ENCODE measurements at places on chromosomes 2 and 18.

- no peak for DNase-seq
These were observed 696.1 kb downstream of the NRXN1 start for GRCh38 chr2:50335852-50336251.

GRCh38 chr2:152588998-152589397, 128.3 kb downstream of the PRPF40A start:
- no peak for DNase-seq

GRCh38 chr2:43164686-43165085, 61.7 kb downstream of the ZFP36L2 start:
- DNase-seq, result no peak

DNA sequence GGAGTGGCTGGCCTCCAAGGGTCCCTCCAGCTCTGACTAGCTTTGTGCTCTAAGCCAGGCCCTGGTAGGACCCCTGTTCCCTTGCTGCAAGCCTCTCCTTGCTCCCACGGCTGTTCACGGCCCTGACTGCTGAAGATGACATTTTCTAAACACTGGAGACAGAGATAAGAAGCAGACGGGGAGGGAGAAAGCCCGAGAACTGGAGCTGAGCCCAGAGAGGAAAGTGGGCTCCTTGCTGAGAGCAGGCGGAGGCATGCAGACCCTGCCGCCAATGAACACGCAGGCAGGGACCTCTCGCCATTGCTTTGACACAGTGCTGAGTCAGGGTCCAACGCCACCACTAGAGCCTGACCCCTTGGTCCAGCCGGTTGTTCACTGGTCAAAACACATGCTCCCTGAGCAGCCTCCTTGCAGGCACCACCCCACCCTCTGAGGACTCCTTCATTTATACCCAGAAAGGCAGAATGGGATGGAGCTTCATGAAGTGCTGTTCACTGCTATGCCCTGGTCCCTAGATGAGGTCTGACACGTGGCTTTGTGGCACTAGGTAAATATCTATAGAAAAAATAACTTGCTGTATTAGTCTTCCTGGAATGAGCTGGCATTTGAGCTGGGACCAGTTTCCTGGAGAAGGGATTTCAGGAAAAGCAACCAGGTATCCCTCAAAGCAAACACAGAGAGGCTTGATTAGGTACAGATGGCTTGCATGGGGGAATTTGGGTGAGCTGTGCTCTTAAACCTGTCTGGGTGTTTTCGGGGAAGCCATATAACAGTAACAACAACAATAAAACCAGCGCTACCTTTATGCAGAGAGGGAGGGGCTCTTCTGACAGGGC, 65.7 kb downstream of the MCFD2 start:
- DNase-seq, result no peak

DNA sequence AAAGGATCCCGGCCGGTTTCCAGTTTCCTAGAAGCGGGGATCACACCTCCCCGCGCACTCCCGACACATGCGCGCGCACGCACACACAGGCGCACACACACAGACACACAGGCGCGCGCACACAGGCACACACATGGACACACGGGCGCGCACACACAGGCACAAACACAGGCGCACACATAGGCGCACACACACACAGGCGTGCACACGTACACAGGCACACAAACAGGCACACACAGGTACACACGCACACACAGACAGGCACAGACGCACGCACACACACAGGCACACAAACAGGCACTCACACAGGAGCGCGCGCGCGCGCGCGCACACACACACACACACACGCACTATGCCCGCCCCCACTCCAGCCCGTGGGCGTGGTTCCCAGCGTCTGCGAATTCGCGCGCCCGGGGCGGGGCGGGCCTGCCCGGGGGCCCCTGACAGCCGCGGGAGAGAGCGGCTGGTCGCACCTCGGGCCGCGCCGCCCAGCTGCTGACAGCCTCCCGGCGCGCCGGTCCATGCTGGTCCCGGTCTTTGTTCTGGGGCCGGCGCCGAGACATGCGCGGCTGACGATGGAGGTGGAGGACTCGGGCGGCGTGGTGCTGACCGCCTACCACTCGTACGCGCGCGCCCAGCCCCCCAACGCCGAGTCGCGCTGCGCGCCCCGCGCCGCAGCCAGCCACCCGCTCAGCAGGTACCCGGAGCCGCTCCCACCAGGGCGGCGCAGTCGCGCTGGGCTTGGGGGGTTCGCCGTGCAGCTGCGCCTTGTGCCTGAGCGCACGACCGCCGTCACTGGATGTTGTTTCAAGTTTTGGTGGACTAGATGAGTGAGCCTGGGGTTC, at the start of gene ARHGAP28:
TSS of gene ARHGAP28 (plus strand) at position 470 of the 845 bp plus-strand sequence. CDS start at position 576, 106 bp downstream.
- DNase-seq, result peak; percentile 15

GRCh38 chr18:62329691-62330454, 4.8 kb downstream of the TNFRSF11A start:
- DNase-seq, result no peak

DNA sequence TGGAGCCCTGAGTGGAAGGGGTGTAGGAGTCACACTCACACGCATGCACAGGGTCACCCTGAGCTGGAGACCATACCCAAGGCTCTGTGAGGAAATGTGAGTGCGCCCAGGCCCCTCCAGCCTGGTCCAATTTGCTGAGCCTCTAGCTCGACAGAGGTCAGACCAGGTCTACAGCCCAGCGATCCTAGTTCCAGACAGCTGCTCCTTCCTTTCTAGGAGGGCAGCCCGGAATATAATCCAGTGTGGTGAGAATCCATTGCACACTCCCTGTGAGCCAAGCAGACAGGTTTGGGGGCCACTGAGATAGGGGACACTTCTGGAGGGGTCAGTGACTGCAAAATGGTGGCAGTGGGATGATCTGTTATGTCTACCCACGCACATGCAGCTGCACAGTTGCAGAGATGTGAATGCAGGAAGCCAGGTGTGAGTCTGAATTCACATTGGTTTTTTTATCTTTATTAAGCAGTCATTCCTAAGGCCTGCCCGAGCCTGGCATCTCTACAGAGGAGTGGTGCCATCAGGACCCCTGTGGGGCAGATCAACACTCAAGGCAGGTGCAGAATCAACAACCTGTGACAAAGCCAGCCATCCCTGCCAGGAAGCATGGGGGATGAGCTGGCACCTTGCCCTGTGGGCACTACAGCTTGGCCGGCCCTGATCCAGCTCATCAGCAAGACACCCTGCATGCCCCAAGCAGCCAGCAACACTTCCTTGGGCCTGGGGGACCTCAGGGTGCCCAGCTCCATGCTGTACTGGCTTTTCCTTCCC, at the start of gene GPR148:
TSS of gene GPR148 (plus strand) at position 522 of the 768 bp plus-strand sequence. CDS start at position 604, 82 bp downstream.
- no peak for DNase-seq

DNA sequence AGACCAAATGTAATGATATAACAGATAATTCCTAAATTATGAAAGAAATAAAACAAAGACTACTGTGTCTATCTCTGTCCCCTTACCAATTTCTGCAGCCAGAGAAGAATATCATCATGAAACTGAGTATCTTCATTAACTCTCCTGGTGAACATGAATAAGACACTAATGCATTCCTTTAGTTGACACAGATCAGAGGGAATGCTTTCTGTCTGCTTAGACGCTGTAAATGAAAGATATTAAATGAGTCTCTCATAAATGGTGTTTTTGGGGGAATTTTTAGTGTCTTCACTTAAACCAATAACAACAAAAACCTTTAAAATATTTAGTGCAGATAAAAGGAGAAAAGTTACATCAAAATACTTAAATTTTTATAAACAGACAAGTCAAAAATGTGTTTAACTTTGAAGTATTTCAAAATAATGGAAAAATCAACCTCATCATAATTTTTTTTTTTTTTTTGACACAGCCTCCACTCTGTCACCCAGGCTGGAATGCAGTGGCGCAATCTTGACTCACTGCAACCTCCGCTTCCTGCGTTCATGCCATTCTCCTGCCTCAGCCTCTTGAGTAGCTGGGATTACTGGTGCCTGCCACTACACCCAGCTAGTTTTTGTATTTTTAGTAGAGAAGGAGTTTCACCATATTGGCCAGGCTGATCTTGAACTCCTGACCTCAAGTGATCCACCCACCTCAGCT, 16.0 kb downstream of the EPG5 start:
- DNase-seq, result no peak

DNA sequence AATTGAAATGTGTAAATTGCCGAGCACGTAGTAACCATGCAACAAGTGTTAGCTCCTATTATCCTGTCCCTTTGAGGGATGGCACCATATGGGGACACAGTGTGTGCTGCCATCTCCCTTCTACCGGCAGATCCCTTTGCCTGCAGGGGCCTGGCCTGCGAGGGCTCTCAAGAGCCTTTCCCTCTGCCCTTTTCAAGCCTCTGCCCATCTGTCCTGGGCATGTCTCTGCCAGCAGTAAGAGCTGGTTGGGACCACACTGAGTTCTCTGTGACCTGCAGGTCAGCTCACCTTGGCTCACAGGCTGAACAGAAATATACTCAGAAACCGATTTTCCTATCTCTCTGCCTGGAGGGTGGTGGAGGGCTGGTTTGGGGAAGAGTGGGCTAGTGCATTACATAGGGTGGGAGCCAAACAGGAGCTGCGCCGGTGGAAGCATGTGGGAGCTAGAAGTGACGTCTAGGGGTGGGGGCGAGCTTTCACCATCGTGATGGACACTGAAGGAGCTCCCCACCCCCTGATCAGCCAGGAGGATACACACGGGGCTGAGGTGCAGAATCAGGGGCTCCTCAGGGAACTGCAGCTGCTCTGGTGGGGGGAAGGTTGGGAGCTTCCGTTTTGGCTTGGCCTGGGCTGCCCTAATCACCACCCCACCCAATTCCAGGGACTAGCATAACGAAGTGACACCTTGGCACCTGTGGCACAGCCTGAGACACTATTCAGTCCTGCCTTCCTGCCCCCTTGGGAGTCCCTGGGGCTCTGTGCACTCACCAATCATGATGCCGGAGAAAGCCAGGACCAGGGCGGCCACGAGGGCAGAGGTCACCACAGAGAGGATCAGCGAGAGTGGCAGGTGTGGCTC, 109.7 kb downstream of the CLIP4 start:
- no peak for DNase-seq

- DNase-seq, result no peak
These were observed 111.2 kb downstream of the OSR1 start for GRCh38 chr2:19247186-19247585.

GRCh38 chr2:195759877-195760276, 102.9 kb downstream of the SLC39A10 start:
- no peak for DNase-seq

GRCh38 chr18:31965316-31965970, 22.5 kb upstream of the TRAPPC8 start:
- no peak for DNase-seq

- no peak for DNase-seq
These were observed 131.1 kb downstream of the LTBP1 start for GRCh38 chr2:33077844-33078243.

DNA sequence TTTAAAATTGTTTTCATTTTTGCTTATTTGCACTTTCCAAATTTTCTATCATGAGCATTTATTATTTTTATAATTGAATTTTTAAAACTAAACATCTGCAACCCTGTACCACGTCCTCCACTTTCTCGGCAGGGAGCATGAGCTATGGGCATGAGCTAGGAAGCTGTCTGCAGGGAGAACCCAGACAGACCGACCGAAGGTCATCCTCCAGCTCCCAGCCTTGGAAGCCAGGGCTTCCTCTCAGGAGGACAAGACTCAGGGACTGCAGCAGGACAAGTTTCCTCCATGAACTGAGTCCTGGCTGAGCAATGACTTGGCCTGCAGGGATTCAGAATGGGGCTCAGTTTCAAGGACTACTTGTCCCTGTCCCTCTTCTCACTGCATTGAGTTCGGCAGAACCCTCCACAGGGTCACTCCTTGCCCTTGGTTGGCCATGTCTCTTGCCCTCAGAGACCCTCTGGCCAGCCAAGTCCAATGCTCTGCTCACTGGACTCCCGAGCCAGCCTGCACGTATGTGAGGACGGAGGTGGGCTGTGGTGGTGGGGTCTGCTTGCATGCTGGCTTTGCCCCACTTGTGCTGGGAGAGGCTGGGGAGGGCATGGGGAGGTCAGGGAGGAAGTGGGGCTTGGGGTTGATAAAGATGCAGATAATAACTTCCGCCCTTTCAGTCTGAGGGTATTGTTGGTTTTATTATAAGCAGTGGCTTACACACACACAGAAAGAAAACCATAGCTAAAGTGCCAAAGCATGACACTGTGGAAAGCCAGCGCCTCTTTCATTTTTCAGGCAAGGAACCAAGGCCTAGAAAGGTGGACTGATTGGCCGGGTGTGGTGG, 6.6 kb downstream of the NMUR1 start:
- DNase-seq, result no peak

DNA sequence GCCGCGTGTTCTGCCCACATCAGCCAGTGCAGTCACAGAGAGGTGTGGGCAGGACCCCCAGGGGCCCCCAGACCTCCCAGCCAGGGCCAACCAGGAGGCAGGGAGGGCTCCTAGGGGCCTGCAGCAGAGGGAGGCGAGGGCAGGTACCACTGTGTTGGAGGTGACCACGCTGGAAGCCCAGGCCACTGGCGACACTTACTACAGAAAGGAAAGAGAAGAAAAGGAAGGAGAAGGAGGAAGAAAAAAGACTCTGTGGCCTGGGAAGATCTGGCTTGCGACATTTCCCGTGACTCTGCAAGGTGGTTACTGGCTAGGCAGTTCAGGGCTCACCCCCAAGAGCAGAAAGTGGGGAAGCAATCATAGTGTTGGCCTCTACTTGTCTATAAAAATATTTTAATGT, 98.1 kb upstream of the BCL2L11 start:
- DNase-seq, result no peak

- DNase-seq, result no peak
These were observed 312 bp downstream of the NR4A2 start for GRCh38 chr2:156332284-156332533.

DNA sequence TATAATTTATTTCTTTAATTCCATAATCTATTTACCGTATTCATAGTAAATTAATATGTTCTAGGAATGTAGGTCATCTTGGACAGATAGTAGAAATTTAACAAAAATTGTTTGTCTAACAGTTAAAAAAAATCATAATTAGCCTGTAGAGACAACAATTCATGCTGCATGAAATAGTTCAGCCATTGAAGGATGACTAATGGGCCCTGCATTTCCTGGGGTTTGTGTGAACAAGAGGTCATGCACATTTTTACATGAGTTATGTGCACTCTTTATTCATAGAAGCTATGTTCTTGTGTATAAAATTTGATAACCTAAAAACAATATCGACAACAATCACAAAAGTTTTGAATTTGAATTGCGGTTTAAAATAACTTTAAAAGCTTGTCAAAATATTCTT, 1663.6 kb downstream of the SUCLG1 start:
- DNase-seq, result no peak

DNA sequence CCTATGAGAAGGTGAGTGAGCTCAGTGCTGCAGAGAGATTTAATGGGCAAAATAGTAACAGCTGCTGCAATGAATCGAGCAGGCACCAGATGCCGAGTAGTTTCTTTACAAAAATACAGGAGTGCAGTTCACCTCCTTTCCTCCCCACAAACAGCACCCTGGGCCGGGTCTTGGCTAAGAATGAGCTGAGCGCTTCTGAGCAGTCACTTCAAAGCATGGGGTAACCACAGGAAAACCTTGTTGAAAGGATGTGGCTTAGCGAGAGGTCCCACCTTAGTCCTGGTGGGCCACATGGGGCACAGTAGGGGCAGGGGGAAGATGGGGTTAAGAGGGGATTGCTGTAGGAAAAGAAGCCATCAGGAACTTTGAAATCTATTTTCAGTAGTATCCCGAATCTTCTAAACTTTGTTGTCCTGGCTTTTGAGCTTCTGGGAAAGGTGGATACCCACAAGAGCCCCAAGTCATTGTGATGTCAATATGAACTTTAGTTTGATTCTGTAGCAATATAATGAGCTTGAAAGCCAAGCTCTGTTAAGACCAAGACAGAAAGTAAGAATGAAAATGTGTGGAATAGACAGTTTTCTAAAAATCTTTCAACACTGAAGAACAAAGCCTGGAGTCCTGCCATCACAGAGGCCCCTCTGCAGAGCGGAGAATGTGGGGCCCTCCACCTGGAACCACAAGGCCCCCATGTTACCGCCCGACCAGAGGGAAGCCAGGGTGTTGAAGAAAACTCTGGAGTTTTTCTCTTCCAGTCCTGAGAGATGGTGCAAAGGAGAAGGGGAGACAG, 101.0 kb upstream of the ZNF236 start:
- no peak for DNase-seq
